ENCODE measurements at places on chromosomes 7 and 10.

GRCh38 chr10:71072823-71073210 is 139.6 kb upstream of the UNC5B start:
- DNase-seq = no peak

DNA sequence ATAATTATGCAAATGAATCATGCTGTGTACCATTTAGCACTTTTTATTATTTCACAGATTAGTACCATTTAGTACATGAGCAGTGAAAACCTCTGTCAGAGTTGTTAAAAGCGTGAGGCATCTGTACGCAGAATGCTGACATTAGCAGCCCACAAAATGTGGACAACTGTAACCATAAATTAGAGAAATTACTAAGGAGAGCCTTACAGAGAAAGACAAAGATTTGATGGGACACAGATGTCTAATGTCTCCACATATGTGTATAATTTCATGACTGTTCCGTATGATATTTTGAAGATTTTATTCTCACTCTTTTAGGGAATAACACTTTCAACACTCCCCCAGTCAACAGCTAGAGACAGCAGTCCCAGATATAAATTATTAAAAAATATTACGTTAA is 414.0 kb upstream of the ANKRD30A start:
- no peak for DNase-seq

DNA sequence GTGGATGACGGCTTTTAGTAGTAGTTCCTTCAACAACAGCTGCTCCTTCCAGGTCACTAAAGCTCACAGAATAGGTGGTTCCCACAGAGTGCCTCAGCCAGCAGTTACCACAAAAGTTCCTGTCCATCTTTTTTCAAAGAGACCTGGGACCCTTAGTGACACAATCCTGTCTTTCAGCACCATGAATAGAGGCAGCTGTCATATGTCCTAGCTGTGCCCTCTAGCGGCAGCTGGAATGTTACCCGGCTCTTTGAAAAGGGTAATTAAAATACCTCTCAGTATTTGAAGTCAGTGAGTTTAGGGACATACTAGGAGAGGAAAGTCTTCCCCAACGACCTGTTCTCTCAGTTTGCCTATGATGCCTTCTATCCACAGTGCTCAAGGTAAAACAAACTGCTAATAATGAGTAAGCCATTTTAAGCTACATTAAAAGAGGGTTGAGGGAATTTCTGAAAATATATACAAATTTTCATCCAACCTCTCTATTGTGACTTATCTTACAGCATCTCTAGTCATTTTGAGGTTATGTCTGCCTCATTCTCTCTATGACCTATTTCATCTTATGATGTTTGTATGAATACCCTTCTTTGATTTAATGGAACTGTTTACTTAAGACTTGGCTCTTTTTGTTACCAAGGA is 290.8 kb downstream of the NXPH1 start:
- no peak for DNase-seq

DNA sequence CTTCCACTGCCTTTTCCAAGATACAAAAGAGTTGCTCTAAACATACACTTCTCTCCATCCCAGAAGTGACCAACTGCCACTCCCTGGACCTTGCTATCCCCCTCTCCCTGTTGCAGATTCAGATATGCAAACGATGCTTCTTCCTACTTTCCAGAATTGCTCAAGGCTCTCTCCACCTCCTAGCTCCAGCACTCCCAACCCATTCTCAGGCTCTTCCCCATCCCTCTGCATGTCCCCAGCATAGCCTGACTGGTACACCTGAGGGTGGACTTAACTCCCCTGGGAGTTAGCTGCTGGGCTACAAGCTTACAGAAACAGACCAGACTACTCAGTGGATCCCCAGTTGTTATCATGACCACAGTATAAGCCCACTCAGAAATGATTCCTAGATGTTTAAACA is 27.6 kb downstream of the MKRN1 start:
- no peak for DNase-seq

DNA sequence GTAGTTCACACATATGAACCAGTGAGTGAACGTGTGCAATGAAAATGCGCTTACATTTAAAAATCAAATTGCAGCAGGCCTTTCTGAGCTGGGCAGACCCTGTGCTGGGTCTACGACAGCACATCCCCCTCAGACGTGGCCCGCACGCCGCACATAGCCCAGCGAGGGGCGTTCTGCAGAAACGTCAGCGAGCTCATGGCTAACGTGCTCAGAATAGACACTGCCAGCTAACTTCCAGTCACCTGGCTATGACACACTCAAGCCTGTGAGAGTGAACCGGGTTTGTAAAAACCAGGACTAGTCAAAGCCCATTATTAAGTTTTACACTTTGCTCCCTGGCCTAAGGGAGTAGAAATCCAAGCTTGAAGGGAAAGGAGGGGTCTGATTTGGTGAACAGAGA is 108.1 kb upstream of the INSIG1 start:
- DNase-seq = no peak

GRCh38 chr10:109205929-109206585 is 717.3 kb downstream of the XPNPEP1 start:
- DNase-seq = no peak

GRCh38 chr10:108360187-108360586 is 1195.7 kb upstream of the SORCS1 start:
- DNase-seq = no peak

DNA sequence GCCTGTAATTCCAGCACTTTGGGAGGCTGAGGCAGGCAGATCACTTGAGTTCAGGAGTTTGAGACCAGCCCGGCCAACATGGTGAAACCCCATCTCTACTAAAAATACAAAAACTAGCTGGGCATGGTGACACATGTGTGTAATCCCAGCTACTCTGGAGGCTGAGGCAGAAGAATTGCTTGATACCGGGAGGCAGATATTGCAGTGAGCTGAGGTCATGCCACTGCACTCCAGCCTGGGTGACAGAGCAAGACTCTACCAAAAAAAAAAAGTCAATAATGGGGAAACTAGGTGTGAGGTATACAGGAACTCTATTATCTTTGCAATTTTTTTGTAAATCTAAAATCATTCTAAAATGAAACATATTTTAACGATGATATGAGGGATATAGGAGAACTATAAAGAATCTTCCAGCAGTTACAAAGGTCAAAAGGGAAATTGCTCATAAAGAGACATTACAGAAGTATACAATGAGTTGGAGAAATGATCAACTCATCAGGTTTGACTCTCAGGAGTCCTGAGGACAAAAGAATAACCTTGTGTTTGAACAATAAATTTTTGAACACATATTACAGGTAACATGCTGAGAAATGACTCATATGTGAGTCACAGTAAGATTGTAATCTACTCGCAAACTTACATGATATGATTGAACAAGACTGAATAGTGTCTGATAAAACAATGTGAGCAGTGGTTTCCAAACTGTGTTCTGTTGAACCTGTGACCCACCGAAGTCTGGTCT is 272.6 kb downstream of the FGFR2 start:
- no peak for DNase-seq

GRCh38 chr7:88344956-88345832 is 38.5 kb upstream of the STEAP4 start:
- peak; percentile 27 for DNase-seq

GRCh38 chr7:156656598-156656997 is 16.0 kb downstream of the RNF32 start:
- DNase-seq = no peak

GRCh38 chr10:12221323-12222298 is 25.6 kb downstream of the CDC123 start:
- no peak for DNase-seq

DNA sequence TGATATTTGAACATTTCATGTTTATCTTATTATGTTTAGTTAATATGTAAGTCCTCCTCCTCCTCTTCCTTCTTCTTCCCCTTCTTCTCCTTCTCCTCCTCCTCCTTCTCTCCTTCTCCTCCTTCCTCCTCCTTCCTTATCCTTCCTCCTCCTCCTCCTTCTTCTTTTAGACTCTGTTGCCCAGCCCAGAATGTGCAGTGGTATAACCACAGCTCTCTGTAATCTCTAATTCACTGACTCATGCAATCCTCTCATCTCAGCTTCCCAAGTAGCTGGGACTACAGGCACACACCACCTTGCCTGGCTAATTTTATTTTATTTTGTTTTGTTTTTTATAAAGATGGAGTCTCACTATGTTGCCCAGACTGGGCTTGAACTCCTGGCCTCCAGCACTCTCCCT is 83.4 kb upstream of the ODAD2 start:
- no peak for DNase-seq

DNA sequence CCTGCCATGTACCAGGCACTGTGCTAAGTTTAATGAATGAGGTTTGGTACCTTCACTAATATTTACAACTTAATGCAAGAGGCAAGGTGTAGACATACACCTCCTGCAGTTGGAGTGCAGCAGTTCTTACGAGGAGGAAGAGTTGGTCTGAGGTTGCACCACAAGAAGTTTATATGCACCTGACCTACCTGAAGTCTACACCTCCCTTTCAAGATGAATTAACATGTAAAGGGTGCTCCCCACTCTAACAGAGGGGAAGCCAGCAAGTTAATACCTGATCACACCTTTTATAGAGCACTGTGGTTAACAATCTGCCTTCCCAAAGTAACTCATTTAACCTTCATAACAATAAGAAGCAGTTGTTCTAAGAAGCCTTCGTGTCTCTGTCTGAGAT is 120.0 kb downstream of the LYZL1 start:
- DNase-seq = no peak
